Renal pelvis (tissue), 12 donors: ENCODE measurements at places on chromosomes 11 and 22. TPM values are rescaled to one million over a fixed set of nuclear protein-coding genes. Genes with fewer than 3 reads are reported as not detected.

- no peak for DNase-seq
Measured at GRCh38 chr11:75200531-75200930, 40.0 kb upstream of the TPBGL start.

Gene OR8A1
- polyA plus RNA-seq, result not detected

GRCh38 chr11:75200051-75200450 is 40.5 kb upstream of the TPBGL start:
- DNase-seq, result no peak

GRCh38 chr11:16410479-16410878 is 54.1 kb upstream of the SOX6 start:
- no peak for DNase-seq

Gene PRG3
- polyA plus RNA-seq, result 0.52 TPM

- no peak for DNase-seq
Measured at GRCh38 chr11:61679893-61680621, at the start of gene DAGLA. Gene DAGLA (plus strand): TSS chr11:61680391. CDS start chr11:61720156, 39,765 bp downstream.

DNA sequence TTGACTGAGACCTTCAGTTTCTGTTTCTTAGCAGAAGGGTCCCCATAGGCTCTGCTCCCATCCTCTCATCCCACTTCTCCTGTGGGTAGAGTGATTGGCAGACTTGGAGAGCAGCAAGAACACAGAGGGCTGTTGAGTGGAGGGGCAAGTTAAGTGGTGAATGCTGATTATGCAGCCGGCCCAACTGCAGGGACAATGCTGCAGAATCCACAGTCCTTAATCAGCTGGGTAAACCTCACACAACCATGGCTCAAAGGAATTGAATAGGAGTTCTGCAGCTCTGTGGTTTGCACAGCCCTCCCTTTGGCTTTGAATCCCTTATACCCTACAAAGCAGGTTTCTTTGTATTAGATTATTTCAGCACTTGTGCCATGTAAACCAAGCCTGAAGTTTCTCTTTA is 161.1 kb downstream of the NAV2 start:
- DNase-seq, result no peak

Gene MS4A6A
- 18.0 TPM for polyA plus RNA-seq

- DNase-seq, result no peak
Measured at GRCh38 chr11:67654225-67654624, 3.7 kb upstream of the ACY3 start.

Gene SHISAL1
- 2.7 TPM for polyA plus RNA-seq

DNA sequence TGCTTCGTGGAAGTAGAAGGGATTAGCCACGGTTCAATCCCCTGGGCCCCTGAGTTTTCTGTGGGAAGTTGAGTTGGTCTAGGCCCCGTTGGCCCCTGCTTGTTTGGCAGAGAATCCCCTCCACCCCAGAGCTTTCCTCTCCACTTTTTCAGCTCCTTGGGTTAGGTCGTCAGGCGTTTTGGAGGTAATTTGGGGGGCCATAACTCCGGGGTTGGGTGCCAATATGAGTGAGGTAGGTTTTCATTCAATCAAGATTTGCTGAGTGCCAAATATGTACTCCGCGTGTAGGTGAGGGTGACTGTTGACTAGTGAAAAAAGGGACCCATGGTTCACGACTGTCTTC is 590 bp downstream of the ATG13 start:
- DNase-seq, result no peak

GRCh38 chr11:116946414-116946813 is 109.0 kb upstream of the APOA1 start:
- DNase-seq, result no peak

Gene CPT1B
- 17.1 TPM for polyA plus RNA-seq

DNA sequence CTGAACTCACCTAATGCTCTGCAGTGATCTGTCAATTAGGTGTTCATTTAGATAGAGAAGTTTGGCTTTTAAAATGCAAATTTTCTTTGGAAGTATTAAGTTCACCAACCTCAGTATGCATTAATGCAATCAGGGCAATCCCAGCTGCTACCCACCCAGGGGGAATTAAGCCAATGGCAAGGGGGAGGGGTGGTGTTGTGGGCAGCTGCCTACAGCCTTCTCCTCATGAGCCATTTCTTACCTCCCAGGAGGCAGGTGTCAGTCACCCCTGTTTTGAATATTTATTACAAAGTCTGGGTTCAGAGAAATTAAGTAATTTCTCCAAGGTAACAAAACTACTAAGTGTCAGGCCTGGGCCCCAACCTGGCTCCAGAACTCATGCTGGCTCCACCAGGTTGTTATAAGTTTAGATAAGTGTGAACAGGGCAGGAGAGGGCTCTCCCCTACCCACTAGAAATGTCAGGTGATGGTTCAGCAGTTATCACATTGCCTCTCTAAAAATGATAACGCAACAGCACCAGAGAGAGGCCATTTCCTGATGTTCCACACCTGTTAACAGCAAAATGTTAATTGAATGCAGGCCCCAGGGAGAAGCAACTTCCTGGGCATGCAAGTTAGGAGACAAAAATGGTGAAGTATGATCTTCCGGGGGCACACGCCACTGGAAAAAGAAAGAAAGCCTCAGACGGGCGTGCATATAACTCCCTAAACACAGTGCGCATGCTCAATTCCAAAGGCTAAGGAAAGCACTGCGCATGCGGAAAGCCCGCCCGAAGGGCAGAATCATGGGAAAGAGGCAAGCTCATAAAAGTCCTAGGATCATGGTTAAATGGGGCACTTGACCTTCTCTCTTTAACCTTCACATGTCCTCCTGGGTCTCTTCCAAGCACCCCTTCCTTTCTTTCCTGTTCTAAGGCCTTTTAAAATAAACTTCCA is 35.4 kb upstream of the GNAZ start:
- no peak for DNase-seq

Gene UBQLNL
- polyA plus RNA-seq, result 1.1 TPM
